ENCODE measurements at places on chromosomes 16 and 17. TPM values are rescaled to one million over a fixed set of nuclear protein-coding genes. Genes with fewer than 3 reads are reported as not detected.

GRCh38 chr17:7626307-7626706 lies 1.3 kb downstream of the SAT2 start:
- DNase-seq, result no peak

The ACSM2A gene
- total RNA-seq, result not detected

GRCh38 chr17:41655611-41656111 lies 31.3 kb upstream of the KRT17 start:
- DNase-seq, result no peak

DNA sequence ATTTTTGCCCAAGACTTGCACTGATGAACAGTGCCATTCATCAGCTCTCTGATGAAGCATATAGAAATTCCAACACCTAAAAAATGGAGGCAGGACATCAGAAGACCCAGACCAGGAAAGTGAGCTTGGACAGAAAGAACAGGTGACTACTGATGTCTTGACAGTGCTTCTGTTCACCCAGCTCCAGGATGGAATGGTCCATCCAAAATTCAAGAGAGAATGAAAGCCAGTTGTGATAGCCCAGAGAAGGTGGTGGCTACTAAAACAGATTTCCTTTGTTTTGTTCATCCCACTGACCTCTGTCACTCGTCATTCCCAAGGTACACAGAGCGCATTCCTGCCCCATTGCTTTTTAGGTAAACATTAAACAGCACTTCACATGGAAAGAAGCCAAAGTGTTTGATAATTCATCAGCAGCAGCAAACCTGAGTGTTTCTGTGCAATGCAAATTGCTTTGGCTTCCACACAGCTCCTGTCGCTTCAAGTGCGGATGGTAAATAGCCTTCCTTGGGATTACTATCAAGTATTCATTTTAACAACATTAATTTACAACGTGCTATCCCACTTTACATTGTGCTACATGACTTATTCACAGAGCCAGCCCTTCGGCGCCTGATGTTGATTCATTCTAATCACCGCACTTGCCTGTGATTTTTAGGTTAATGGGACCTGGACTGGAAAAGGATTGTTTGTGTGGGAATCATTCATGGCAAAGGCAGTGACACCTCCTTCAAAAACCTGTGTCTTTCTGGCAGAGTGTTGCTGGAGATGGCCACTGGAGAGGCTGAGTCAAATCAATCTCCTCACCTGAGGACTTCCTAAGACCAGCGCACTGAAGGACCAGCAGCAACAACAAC lies 65.1 kb upstream of the TOX3 start:
- DNase-seq, result peak; percentile 80

- DNase-seq, result no peak
These were observed 11.8 kb upstream of the WSB1 start for GRCh38 chr17:27282054-27282551.

- no peak for DNase-seq
These were observed 26.0 kb downstream of the MSI2 start for GRCh38 chr17:57282296-57282695.

DNA sequence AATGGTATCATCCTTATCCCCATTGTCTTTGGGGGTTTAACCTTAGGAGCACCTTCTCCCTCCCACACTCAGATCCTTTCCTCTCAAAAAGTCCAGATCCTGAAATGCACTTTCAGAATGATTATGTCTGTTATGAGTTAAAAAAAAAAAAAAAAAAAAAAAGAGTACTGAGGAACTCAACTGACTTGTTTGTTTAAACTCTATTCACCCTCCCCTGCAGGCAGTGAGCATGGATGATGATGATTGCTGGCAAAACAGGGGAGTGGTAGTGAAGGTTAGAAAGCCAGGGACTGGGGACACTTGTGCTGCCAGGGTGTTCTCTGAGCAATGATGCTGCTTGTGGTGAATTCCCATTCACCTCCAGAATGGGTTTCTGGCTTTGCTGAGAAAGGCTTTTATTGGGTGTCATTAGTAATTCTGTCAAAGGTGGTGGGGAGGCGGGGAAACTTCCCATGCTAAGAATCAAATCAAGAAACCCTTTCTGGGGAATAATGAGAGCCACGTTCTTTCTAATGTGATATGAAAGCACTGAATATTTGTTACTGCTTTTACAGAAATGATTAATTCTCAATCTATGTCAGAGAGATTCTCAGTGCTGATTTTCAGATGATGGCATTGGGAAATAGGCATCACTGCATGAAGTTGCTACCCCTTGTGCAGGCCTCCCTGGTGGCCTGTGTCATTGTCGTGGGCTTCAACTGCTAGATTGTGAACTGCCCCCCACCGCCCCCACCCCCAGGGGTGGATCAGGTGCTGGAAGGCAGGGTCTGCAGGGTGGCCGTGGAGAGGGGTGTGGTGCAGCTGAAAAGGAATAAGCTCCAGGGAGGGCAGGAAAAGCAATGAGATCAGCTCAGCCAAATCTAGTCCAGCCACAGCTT lies 14.1 kb downstream of the CCL4 start:
- no peak for DNase-seq

DNA sequence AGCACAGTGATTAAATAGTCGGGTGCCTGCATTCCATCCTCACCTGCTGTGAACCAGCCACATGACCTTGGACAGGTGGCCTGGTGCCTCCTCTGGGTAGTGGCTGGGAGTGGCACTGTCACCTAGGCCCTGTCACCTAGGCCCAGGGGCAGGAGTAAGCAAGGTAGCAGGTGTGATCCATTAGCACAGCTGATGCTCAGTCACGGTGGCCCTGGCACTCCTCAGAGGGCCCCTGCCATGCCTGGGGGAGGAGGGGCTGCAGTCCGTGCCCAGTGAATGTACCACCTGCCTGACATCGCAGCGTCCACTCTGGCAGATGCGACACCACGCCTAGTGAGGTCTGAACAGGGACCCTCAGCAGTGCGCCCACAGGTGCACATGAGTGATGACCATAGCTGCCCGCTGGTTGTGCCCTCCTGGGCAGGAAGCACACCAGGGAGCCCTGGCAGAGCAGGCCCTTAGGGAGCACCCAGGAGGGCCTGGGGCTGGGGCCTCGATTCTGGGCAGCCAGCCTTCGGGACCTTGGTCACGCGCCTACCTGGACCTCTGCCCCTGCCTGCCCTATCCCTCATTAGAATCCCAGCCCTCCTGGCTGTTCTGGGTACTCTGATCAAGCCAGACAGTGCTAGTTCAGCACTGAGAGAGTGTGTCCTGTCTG lies 33.1 kb upstream of the CRISPLD2 start:
- DNase-seq, result no peak

The CRYBA1 gene
- total RNA-seq, result not detected

The CCL13 gene
- total RNA-seq, result not detected

The SNF8 gene
- total RNA-seq, result 467 TPM

GRCh38 chr16:766008-766819 lies 5.7 kb downstream of the MSLN start:
- no peak for DNase-seq

GRCh38 chr16:2090777-2091546 lies 43.2 kb downstream of the TSC2 start:
- DNase-seq, result peak; percentile 92

DNA sequence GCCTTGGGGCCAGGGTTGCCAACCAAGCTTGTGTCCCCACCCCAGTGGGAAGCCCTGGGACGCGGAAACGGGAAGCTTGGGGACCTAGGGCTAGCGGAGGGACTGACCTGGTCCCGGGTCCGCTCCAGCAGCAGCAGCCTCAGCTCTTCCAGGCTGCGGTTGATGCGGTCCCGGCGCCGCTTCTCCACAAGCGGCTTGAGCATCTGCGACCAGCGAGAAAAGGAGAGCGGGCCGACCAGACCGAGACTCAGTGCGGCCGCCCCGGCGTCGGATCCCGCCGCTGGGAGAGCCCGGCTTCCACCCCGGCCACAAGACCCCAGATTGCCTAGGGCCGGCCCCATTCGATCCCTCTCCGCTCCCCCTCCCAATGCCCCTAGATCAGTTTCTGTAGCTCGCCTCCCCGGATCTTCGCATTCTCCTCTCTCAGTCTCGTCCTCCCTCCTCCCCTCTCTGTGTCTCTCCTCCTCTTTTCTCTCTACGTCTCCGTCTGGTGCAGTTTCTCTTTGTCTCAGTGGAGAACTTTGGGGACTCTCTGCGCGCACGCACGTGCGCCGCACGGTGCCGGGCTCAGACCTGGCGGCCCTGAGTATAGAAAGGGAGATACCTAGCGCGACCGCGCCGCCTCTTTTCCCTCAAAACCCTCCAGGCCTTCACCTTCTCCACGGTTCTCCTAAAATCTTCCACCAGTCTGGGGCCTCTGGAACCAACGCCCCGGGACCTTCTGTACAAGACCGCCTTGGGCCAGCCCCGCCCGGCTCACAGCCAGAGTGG lies 797 bp downstream of the HES7 start:
- DNase-seq, result peak; percentile 24

DNA sequence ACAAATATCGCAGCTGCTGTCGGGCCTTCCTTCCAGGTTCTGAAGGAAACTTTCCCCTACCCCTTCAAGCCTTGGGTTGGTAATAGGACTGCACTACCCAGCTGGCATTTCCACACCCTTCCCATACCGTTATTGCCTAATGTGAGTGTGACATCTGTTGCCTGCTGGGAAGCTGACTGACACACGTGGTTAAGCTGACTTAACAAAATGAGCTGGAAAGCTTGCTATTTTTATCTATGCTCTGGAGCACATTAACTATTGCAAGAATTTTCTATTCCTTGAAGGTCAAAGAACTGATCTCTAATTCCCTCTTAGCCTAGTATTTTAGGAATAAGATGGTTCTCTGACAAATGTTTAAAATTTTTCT lies 79.5 kb downstream of the PMP22 start:
- no peak for DNase-seq

DNA sequence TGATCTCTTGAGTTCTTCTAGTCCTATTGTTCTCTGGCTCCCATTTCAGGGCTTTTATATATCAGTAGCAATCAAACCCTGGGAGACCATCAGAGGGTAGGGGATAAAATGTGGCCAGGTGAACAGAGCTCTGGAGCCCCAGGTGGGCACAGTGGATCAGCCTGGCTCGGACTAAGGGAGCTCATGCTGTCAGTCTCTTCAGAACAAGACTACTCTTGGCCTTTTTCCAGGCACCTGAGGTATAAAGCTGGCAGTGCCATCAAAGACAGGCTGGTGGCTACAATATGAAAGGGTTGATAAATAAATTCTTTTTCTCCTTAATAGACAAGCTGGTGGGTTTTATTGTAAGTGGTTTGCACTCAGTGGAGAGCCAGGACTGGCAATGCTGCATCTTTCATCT lies 160.0 kb upstream of the CCL2 start:
- DNase-seq, result no peak

DNA sequence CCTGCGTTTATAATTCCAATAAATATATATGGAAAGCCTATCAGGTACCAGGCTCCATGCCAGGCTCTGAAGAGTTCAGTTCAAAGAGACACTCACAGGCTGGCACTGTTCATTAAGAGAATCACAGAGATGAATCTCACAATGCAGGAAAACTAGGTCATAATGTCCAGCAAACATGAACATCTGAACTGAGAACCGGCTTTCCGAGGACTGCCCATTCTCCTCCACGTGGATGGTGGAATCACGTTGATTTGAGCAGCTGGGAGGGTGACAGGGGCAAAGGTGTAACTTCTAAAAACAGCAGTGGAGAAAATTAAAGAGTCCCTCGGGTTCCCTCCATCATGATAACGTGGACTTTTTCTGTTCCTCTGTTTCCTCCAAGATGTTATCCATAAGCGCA lies 10.2 kb downstream of the GP2 start:
- no peak for DNase-seq

The HS3ST3B1 gene
- total RNA-seq, result 0.12 TPM

DNA sequence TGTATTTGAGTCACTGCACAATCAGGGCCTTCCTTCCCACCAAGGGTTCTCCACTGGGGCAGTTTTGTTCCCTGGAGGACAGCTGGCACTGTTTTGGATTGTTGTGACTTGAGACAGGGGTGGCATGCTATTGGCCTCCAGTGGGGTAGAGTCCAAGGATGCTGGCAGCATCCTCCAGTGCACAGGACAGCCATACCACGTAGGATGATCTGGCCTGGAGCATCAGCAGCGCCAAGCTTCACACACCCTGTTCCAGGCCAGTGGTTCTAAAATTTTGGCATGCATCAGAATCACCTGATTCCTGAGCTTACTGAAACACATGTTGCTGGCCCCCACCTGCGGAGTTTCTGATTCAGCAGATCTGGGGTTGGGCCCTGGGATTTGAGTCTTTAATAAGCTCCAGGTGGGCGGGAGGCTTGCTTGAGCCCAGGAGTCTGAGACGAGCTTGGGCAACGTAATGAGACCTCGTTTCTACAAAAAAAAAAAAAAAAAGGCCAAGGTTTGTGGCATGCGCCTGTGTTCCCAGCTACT lies 83.2 kb downstream of the MGAT5B start:
- peak; percentile 14 for DNase-seq

The HEATR9 gene
- total RNA-seq, result not detected

DNA sequence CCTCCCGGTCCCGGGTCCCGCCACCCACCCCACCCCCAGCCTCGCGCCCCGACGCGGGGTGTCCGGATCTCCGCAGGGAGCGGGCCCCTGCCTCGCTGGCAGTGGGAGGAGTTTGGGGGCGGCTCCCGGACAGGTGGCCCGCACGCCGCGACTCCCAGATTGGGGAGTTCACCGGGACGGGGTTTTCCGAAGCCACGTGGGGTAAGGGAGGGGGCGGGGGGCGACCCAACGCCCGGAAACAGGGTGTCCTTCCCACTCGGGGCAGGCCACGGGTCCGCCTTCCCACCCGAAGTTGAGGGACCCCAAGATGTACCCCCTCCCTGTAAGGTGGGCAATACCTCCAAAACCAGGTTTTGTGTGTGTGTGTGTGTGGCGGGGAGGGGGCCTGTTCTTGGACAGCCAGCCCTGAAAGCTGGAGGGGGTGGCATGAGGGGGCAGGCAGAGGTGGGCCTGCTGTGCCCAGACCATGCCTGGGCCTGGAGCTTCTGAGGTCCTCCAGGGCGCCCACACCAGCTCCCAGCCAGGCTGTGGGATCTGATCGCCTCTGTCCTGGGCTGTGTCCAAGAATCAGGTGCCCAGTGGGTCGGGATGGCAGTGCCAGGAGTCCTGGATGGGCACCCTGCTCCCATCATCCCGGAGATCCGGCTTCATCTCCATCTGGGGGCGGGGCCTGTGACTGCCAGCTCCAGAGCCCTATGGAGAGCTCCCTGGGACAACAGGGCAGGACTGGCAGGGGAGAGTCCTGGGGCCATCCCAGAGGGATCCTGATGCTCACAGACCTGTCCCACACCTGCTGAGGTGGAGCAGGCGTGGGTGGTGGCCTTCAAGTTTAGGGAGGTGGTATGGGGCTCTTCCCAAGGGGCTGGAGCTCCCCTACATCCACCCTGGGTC lies 767 bp downstream of the SYNGR2 start:
- DNase-seq, result peak; percentile 75

- DNase-seq, result no peak
These were observed 16.6 kb upstream of the MLYCD start for GRCh38 chr16:83882163-83882885.

The MEOX1 gene
- total RNA-seq, result not detected

- no peak for DNase-seq
These were observed 573.9 kb downstream of the KCNJ18 start for GRCh38 chr17:22266231-22266630.

The TERB1 gene
- not detected for total RNA-seq

- no peak for DNase-seq
These were observed 68.6 kb downstream of the WSB1 start for GRCh38 chr17:27362503-27362902.
